ENCODE measurements at places on chromosomes 5 and 9.
A peak's percentile ranks its signal among the peaks of the same experiment; 100 is the strongest.

DNA sequence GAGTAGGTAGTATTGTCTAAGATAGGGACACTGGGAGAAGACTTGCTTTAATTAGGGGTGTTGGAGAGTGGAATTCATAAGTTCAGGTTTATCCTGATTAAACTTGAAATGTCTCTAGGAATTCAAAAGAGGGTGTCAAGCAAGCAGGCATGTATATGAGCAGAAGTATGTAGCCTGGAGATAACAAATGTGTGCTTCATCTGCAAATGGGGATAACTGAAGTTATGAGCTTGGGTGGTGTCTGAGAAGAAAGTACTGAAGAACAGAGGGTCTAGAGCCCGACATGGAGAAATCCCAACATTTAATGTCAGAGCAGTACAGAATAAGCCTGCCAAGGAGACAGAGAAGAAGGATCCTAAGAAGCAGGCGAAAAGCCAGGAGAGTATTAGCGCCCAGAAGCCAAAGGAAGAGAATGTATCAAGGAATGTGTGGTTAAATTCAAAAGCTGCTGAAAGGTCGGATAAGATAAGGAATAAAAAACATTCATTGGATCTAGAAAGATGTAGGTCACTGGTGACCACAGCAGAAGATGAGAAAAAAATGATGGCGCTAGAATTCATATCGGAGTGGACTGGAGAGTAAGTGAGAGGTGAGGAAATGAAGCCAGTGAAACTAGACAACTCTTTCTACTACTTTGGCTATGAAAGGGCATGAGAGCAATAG is 401.5 kb upstream of the PIK3R1 start:
- no peak for DNase-seq

DNA sequence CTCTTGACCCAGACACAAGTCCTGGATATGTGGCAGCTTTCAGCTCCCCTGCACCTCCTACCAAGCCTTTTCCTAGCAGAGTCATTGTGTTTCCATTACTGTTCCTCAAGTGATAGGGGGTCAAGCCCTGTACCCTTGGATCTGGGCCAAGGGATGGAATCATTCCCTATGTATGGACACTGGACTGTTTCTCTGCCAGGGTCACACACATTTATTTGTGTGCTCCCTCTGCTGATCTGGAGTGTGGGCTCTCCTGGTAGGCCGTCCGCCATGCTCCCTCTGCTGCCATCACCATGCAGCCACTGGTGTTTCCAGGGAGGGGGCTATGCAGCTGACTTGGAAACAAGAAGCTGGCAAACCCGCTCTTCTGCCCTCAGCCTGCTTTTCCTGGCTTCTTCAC is 9.5 kb downstream of the GM2A start:
- DNase-seq: no peak

- DNase-seq: no peak
Measured at GRCh38 chr5:167105941-167106340, 1185.5 kb upstream of the WWC1 start.

DNA sequence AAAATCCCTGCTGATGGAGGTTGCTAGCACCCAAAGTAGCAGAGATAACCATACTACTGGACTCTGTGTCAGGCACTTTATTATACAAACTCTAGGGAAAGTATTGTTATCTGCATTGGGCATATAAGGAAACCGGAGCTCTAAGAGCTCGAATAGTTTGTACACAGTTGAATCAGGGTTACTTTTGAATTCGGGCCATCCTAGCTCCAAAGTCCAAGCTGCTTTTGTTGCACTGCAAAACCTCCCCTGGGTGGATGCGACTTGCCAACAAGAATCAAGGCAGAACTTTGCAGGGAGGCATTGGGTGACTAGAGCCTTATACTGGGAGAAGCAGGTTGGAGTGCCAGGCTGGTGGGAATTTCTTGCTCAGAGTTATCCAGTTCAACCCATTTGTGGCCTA is 435.1 kb downstream of the SPATA31D1 start:
- no peak for DNase-seq

- no peak for DNase-seq
Measured at GRCh38 chr9:83656032-83656680, 33.2 kb downstream of the IDNK start.

DNA sequence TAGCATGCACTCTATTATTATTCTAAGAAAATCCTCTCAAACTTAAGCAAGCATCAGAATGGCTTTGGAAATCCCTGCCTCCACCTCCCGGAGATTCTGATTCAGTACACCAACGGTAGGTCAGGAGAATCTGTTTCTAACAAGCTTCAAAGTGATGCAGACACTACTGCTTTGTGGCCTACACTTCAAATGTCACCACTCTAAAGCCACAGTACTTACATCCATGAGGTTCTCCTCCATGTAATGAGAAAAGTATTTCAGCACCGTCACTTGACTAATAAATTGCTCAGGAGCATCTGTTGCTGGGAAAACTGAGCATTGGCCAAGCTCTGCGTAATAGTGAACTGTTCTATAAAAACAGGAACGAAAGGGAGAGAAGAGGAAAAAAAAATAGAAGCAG is 4.8 kb downstream of the PLK2 start:
- DNase-seq: peak; percentile 47

DNA sequence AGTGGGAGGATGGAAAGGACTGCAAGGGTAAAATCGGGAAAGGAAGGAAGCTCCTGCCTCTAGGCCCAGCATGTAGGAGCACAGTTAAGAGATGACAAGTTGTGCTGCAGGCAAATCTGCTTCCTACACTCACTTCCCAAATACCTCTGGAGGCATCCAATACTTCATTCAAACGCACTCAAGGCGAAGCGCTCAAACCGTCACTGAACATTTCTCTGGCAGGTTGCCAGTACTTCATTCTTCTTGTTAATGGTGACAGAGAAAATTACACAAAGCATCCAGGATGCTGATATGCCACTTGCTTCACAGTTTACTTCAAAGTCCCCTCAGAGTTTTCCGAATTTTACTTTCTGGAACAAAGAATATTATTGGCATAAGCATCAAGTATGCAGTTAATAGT is 59.8 kb downstream of the NREP start:
- DNase-seq: no peak

DNA sequence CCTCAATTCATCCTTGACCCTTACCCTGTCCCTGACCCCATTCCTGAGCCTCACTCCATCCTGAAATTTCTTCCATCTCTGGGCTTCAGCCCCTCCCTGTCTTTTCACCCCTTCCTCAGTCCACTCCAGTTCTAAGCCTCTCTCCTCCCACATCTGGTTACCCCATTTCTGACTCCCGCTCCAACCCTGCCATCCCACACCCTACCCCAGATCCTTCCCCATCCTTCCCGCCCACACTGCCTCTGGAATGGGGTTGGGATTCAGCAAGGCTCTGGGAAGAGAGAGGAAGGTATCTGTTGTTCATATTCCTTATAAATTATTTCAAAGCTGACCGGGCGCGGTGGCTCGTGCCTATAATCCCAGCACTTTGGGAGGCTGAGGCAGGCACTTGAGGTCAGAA is 29.9 kb upstream of the MVB12B start:
- DNase-seq: no peak

GRCh38 chr5:122965111-122965510 is 71.4 kb downstream of the PPIC start:
- DNase-seq: no peak

DNA sequence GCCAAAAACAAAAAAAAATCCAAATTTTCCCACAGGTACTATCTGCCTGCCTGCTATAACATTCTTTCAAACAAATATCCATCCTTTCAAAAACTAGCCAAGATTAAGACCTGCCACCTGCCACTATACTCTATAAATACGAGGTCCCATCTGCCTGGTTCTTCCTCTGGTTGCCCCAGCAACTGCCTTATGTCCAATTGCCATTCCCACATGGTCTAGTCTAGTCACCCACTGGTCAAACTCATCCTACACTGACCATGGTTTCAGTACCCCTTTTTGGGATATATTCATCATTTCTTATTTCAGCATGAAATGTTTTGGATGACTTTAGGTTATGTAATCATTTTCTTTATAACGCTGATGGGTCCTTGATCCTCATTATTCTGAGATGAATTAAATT is 95.1 kb upstream of the CCNG1 start:
- no peak for DNase-seq

- no peak for DNase-seq
Measured at GRCh38 chr5:14508046-14508445, 73.5 kb upstream of the OTULINL start.

GRCh38 chr9:79929285-79929684 is 357.5 kb downstream of the TLE4 start:
- DNase-seq: no peak

- peak; percentile 96 for DNase-seq
Measured at GRCh38 chr9:115157245-115157674, 39.3 kb upstream of the TNC start.

GRCh38 chr9:136840877-136841645 is 1.2 kb upstream of the AJM1 start:
- DNase-seq: peak; percentile 88

GRCh38 chr9:114248299-114248707 is 74.6 kb upstream of the ORM1 start:
- no peak for DNase-seq

DNA sequence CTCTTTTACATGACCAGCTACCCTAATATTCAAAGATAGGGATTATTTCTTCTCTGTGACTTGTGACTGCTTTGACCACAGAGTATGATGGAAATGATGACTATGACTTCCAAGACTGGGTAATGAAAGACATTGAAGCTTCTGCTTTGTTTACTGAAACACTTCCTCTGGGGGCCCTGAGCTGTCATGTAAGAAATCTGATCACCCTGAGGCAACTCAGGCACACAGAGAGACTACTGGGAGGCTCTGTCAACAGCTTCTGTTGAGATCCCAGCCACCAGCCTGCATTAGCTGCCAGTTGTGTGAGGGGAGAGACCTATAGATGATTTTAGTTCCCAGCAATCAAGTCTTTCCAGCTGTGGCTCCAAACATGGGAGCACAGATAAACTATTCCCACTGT is 76.5 kb downstream of the KCTD16 start:
- DNase-seq: peak; percentile 18

GRCh38 chr5:20660588-20660987 is 672.6 kb upstream of the CDH18 start:
- DNase-seq: no peak

GRCh38 chr9:131255676-131256197 is 20.6 kb downstream of the FAM78A start:
- DNase-seq: no peak
